Stimulated activated CD4-positive, alpha-beta T cell treated with anti-CD3 and anti-CD28 coated beads, Interleukin-2, amount 100 ng/mL, for 24 hours (primary cell): ENCODE measurements at places on chromosomes 7 and 10.
A peak's percentile ranks its signal among the peaks of the same experiment; 100 is the strongest.

GRCh38 chr10:74206746-74207145 lies 55.7 kb downstream of the ADK start:
- no peak for DNase-seq

- peak; percentile 36 for DNase-seq
Measured at GRCh38 chr7:140639366-140640053, 1.1 kb downstream of the DENND2A start.

DNA sequence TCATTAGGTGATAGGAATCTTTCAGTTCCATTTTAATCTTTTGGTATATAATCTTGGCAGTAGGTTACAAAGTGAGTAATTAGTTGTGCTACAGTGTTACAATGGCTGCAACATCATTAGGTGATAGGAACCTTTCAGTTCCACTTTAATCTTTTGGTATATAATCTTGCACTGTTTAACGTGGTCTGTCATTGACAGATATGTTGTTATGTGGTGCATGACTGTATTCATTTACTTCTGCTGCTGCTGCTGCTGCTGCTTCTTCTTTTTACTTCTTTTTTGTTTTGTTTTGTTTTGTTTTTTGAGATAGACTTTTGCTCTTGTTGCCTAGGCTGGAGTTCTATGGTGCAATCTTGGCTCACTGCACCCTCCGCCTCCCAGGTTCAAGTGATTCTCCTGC lies 28.6 kb downstream of the ST7 start:
- DNase-seq, result no peak

DNA sequence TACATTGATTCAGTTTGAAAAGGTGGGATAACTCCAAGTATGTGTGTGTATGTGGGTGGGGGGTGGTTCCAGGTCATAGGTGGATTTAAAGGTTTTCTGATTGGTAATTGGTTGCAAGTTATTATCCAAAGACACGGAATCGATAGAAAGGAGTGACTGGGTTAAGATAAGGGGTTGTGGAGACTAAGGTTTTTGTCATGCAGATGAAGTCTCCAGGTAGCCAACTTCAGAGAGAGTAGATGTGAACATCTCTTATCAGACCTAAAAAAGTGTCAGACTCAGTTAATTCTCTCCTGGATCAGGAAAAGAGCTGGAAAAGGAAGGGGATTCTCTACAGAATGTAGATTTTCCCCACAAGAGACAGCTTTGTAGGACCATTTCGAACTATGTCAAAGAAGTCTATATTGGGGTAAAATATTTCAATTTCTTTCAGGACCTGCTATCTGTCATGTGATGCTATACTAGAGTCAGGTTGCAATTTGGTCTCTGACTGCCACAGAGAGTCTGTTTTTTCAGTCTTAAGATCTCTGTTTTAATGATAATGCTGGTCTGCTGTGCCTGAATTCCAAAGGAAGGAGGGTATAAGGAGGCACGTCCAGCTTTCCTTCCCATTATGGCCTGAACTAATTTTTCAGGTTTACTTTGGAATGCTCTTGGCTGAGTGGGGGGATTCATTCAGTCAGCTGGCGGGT lies 3.6 kb downstream of the C7orf57 start:
- DNase-seq, result no peak

DNA sequence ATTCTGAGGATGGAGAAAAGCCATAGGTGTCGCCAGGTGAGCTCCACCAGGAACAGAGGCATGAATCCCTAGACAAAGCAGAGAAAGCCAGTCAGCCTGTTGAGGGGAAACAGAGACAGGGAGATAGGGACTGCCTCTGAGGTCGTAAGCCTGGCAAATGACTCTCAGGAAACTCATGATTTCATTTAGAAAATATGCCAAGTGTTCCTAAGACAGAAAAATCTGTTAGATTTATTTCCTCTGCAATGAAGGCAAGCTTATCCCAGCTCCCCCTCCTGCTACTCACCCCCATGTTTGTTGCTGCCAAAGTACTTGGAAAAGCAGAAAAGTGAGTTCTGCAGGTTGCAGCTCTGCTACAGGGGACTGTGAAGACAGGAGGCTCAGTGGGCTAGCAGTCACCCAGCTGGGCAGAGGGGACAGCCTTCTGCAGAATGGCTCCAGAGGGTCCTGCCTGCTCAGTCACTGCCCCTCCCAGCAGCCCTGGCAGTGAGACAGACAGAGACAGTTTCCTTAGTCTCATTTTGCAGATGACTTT lies 184.3 kb downstream of the ADRA2A start:
- no peak for DNase-seq

DNA sequence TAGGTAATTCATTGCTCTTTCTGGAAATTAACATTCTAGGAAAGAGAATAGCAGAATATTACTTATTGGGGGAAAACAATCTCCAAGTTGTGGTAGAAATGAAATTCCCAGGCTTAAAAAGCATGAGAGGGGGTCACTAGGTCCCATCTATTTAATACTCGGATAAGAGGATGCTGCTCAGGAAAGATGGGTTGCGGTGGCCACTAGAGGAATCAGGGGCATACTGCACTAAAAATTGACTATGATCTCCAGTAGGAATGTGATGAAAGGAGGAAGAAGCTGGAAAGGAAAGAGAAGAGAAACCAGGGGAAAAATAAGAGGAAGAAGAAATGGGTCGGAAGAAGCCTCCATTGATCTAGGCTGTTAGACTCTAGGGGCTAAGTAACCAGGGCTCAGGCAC lies 192.8 kb downstream of the GPAM start:
- no peak for DNase-seq

- no peak for DNase-seq
Measured at GRCh38 chr7:51073171-51073570, 243.4 kb downstream of the COBL start.

- DNase-seq, result no peak
Measured at GRCh38 chr7:20484356-20484755, 131.1 kb upstream of the ABCB5 start.

DNA sequence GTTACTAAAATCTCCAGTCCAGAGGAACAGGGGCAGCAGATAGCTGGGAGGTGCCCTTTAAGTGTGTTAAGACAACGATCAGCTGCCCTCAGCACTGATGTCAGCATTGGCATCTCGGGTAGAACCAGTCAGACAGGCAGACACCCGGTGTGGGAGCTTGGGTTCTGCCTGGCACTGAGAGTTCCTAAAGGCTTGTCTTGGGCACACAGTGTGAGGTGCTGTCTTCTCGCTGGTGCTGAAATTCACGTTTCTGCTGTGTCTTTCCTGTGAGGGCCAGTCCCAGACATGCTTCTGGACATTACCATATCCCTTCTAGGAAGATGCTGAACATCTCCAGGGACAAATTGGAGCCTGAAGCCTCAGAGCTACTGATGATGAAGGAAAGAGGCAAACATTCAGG lies 156.2 kb downstream of the DNAJB6 start:
- DNase-seq, result peak; percentile 3

DNA sequence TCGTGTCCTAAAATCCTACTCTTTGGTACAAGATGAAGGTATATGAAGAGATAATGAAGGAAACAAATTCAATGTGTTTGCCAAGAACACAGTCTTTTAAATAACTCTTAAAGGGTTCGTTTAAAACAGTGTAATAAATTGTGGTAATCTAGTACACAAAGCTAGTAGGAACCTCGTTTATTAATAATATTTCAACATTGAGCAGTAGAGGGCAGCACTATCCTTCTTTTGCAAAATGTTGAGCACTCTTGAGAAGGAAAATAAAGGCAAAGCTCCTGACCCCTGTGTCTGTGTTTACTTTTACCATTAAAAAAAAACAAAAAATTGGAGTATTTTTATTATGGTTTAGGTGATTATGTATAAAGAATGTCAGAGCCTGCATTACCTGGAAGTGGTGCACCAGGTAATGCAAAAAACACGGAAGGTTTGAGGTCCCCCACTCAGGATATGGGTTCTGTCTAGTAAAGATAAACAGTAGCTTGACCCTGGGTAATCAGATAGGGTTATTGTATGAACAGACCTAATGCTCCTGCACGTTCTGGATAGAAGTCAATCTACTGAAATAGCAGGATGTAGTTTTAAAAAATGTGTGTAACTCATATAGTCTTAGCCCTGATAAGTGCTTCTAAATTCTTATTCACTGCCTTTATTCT lies 5.7 kb upstream of the GOT1 start:
- DNase-seq, result no peak

DNA sequence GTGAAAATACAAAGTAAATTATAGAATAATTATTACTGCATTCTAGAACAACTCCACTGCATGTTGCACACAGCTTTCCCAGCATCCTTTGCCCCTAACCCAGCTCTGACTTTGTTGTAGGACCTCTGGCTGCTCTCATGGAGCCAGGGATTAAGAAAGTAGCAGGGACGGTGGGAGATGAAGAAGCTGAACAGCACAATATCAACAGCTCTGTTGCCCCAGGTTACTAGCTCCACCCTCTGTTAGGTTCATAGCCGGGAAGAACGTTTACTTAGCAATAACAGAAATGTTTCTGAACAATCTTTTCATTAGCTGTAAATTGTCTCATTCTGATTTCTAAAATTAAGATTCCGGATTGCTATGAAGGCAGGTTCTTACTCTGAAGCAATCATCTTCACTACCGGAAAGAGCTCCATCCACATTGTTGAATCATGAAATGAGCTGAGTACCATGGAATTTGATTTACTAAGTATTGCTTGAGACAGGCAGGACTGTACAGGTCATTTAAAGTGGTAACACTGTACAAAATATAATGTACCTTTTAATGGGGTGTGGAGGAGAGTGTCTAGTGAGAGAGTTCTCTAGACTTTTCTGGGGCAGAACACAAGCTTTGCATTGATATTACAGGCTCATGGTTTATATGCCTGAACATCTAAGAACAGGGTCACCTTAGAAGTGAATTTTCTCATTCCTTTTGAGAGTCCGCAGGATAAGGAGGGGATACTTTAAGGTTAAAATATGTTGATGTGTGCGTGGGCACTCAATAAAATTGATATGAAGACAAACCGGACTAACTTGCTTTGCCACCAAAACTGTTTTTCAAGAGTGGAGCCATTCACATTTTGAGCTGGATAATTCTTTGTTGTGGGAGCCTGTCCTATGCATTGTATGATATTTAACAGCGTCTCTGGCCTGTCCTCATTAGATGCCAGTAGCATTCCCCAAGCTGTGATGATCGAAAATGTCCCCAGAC lies 20.8 kb upstream of the RAB18 start:
- no peak for DNase-seq

GRCh38 chr10:101903827-101904550 lies 60.4 kb upstream of the KCNIP2 start:
- peak; percentile 16 for DNase-seq

DNA sequence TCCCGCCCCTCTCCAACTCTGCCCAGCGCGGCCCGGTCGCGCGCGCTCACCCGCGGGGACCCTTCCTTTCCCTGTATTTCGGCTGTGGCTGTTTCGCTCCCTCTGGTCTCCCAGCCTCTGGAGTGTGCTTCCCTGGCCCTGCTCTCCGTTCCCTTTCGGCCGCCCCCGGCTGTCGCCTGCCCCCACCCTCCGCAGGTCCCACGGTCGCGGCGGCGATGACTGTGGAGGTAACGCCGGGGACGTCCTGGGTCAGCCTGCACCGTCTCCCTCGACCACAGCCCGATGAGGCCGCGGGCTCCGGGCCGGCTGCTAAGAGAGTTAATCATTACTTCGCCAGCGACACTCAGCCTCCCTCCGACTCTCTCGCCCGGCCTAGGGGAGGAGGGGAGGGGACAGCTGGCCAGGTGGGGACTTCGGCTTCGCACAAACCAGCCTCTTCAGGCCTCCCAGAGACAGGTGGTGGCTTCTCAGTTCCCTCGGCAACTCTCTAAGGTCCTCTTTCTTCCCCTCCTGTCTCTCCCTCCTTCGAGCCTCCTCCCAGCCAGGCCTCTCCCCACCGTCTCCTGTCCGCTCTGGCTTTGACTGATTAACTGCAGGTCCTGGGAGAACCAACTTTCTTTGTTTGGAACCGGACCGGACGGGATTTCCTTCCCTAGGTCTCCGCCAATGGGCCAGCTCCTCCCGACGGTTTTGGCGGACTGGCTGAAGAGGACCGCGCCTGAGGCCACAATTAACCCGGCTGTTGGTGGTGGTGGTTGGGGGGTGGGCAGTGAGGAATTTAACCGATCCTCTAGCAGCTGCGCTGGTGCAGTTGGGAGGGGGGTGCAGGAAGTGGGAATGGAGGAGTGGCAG lies 5.6 kb upstream of the PAX2 start:
- DNase-seq, result no peak

- DNase-seq, result no peak
Measured at GRCh38 chr10:104424719-104425118, 71.1 kb downstream of the CFAP58 start.
